ENCODE measurements at places on chromosomes 6 and 20.

DNA sequence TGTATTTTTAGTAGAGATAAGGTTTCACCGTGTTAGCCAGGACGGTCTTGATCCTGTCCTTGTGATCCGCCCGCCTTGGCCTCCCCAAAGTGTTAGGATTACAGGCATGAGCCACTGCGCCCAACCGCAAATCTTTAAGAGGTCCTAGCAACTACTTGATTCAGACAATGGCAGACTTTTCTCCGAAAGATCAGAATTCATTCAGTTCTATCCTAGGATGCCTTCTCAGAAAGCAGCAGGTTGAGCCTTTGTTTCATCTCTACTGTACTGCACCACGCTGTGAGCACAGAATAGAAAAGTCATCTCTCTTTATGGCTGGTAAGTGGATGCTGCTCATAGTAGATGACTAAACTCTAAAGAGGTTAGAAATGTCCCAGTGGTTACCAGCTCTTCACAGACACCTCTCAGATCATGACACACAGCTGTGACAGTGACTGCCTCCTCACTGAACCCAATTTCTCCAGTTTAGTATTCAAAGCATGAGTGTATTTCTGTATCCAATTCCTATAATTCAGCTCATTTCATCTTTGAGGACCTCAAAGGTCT, 6.0 kb upstream of the HSF2 start:
- no peak for DNase-seq

GRCh38 chr6:33622456-33623431, 1.6 kb downstream of the ITPR3 start:
- DNase-seq: no peak

GRCh38 chr6:56327946-56328727, 80.8 kb upstream of the COL21A1 start:
- DNase-seq: no peak

GRCh38 chr6:45686841-45687569, 309.3 kb upstream of the SUPT3H start:
- no peak for DNase-seq

GRCh38 chr6:7175462-7175861, 67.7 kb downstream of the RREB1 start:
- DNase-seq: no peak

DNA sequence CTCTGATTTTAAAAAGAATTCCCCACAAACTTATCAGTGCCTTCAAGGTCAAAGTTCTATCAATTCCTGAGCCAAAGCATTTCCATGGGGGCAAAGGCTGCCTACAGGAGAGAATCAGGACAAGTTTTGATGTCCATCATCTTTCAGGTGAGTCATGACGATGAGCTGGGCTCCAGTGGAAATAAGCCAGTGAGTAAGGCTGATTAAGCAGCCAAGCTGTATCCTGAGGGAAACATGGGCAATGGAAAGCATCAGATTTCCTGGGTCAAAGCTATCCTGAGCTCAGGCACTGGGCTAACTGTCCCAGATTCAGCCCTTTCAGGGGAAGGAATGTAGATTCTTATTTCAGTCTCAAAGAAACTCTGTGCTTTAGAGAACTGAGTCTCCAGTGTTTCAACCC, 377.4 kb downstream of the CD109 start:
- no peak for DNase-seq

DNA sequence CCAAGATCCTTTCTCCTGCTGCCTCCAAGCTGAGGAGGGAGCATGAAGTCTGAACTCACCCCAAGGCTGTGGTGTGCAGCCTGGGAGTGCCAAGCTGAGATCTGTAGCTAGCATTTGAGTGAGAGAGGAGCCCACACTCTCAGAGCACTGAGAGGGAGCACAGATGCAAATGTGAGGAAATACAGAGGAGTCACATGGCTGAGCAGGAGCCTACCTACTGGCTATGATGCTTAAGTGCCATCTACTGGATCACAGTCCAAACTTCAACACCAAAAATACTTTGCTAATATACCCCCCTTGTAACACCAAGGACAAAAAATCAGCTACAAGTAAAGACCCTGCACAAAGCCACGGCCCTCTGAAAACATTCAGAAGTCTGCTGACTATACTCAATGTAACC, 94.4 kb upstream of the IMPG1 start:
- no peak for DNase-seq

- DNase-seq: no peak
Measured at GRCh38 chr6:15341311-15342001, 95.6 kb downstream of the JARID2 start.

- no peak for DNase-seq
Measured at GRCh38 chr6:108953681-108954080, 105.5 kb downstream of the ARMC2 start.

DNA sequence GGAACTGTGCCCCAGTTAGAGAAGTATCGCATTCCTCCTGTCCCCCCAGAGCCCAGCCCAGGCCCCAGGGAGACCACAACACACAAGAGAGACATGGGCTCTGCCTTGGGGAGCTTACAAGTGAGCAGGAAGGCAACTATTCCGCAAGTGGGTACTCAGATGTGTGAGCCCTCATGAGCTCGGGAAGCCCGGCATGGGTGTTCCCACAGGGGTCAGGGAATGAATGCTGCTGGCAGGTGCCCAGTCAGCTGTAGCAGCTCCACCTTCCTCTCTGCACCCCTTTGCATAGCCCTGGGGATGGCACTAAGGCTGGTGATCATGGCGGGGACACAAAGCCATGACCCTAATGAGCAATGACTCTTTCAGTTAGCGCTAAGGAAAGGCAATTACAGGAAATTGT, 194.1 kb downstream of the SYNDIG1 start:
- no peak for DNase-seq

- DNase-seq: no peak
Measured at GRCh38 chr6:111796310-111796918, 76.8 kb downstream of the FYN start.

DNA sequence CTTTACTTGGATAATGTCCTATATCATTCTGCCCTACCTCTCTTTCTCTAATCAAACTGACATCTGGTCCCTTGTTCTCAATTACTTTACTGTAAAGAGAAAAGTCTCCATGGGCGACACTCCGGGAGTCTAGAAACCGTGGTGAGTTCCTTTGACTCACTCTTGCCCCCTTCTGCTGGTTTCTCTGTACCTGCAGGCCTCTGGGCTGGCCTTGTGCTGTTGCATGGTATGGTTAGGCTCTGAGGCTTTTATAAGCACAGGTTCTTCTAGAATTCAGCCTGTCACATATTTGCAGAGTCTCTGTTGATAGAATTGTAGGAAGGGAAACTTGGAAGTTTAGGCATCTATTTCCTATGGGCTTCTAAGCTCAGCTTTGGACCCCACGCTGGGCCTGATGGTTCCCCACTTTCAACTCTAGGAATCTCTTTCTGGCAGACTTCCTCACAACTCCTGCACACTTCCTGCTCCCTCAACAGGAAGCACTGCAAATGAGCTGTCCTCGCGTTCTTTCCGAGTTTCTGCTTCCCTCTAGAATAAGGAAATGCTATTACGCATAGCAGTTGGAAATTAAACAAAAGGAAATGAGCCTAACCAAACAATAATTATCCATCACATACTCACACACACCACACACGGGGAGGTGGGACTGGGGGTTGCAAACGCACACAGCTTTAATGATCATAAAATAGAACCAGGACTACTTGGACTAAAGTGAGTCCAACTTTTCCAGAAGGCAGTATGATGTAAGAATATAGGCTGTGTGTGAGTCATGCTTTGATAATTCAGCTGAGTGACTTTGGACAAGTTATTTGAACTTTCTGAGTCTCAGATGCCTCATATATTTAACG, 683.3 kb downstream of the QKI start:
- DNase-seq: no peak

- no peak for DNase-seq
Measured at GRCh38 chr20:49320460-49320859, 42.6 kb upstream of the ZNFX1 start.

- no peak for DNase-seq
Measured at GRCh38 chr6:56037601-56038000, 162.2 kb upstream of the BMP5 start.

- no peak for DNase-seq
Measured at GRCh38 chr6:165092881-165093595, 216.4 kb downstream of the C6orf118 start.

GRCh38 chr6:127423921-127424320, 35.3 kb downstream of the KIAA0408 start:
- DNase-seq: no peak

GRCh38 chr20:26135325-26136110, 438.9 kb upstream of the ZNF337 start:
- no peak for DNase-seq

- no peak for DNase-seq
Measured at GRCh38 chr20:11366660-11367059, 551.0 kb upstream of the BTBD3 start.

GRCh38 chr20:58892932-58893224, 40.4 kb downstream of the GNAS start:
- DNase-seq: no peak

DNA sequence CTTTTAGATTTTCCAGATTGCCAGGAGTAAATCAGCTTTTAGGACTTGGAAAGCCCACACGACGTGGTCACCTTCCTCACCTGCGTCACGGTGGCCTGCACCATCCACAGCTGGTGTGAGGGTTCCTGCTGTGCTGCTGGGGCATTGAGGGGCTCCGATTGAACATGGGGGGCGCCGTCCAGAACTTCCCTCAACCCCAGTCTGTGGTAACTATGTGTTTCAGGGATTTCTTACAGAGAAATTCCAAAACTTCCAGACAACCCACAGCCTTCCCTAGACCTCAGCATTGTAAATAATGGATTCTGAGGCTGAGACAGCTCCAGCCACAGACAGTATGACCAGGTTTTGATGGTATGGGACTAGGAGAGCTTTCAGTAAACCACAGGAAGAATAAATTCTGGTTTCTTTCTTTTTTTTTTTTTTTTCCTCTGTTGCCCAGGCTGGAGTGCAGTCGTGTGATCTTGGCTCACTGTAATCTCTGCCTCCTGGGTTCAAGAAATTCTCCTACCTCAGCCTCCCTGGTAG, 46.7 kb upstream of the IRF4 start:
- DNase-seq: no peak

- DNase-seq: no peak
Measured at GRCh38 chr6:164415832-164416563, 893.4 kb downstream of the C6orf118 start.

DNA sequence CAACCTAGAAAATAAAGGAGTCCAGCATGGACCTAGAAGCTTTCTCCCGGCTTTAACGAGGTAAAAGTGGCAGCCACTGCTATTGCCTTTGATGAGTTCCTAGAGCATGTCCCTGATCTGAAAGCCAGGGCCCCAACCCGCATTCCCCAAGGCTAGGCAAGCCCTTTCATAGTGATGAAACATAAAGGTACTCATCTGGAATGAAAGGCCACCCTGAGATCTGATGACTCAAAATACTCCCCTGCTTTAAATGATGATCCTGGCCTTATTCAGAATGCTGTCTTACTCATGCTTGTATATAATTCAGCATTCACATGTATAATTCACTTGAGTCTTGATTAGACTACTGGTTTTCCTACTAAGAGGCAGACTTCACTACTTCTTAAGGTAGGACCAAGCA, 21.3 kb downstream of the TTPAL start:
- no peak for DNase-seq

DNA sequence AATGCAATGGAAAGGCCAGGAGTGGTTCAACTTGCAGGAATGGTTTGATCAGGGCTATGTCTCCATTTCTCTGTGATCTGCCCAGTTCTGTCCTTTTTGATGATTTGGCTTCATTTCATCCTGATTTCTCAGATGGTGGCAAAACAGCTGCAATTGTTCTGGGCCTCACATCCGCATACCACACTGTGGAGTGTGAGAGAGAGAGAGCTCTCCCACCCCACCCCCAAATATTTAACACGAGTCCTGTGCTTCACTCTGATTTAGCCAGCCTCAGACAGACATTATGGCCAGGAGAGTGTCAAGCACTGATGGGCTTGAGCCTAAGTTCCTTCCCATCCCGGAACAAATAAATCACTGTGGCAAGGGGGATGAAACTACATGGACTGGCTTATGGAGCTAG, 284.6 kb downstream of the CDC5L start:
- DNase-seq: no peak

- no peak for DNase-seq
Measured at GRCh38 chr20:1171461-1172093, 13.2 kb downstream of the TMEM74B start.

- DNase-seq: no peak
Measured at GRCh38 chr6:32129297-32130088, 595 bp downstream of the FKBPL start.

DNA sequence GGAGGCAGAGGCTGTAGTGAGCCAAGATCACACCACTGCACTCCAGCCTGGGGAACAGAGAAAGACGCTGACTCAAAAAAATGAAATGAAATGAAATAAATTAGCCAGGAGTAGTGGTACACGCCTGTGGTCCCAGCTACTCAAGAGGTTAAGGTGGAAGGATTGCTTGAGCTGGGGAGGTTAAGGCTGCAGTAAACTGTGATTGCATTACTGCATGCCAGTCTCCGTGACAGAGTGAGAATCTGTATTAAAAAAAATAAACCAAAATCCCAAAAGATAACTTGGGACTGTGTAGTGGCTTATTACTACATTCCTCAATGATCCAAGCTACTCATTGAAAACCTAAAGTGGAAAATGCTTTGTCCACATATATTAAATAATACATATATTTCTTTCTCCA, 87.0 kb downstream of the SGK1 start:
- no peak for DNase-seq

- DNase-seq: no peak
Measured at GRCh38 chr6:53735896-53736295, 58.9 kb upstream of the LRRC1 start.

GRCh38 chr6:98985391-98985790, 37.6 kb upstream of the FBXL4 start:
- no peak for DNase-seq
